ENCODE measurements at places on chromosomes 13 and 19.
A peak's percentile ranks its signal among the peaks of the same experiment; 100 is the strongest.

DNA sequence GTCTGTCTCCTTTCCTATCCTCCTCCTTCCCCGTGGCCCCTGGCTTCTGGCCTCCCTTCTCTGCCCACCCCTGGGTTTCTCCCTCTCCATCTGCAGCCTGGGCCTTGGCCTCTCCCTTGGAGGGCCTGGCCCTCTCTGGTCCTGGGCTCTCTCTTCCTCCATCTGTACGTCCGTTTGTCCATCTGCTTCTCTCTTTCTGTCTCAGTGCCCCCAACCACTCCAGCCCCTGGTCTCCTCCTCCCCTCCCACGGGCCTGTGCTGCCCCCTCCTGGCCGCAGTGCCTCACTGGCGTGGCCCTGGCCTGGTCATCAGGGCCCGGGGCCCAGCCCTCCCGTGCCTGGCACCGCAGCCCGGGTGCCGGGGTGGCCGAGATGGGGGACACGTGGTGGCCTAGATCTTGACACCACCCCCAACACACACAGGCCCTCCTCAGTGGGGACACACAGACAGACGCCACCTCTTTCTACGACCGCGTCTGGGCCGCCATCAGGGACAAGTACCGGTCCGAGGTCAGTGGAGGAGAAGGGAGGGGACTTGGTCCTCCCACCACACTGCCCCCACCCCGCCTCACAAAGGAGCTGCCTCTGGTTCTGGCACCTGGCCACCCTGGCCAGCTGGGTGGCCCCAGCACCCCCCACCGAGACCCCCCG is 11.3 kb downstream of the PRKCSH start:
- DNase-seq, result peak; percentile 55

DNA sequence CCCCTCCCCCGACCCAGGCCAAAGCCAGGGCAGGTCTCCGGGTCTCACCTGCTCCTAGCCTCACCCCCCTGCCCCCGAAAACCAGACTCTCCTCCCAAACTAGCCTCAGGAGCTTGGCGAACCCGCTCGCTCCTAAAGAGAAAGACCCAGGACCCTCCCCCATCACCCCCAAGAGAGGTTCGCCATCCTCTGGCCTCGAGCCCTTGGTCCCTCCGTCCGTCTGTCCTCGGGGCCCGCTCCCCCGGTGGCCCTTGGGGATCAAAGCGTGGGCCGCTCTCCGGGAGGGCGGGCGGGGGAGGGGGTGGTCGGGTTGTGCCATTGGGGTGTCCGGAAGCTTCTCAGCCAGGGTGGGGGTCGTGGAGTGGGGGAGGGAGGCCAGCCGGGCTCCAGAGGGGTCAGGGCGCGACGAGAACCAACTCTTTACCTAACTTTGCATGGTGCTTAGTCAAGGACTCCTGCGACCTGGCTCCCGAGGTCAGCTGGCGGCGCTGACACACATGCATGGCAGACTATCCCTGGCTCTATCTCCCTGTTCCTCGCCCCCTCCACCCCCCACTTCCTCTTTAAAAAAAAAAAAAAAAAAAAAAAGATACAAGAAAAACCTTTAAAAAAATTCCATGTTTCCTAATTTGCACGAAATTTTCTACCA is 15.6 kb downstream of the SMIM24 start:
- no peak for DNase-seq

DNA sequence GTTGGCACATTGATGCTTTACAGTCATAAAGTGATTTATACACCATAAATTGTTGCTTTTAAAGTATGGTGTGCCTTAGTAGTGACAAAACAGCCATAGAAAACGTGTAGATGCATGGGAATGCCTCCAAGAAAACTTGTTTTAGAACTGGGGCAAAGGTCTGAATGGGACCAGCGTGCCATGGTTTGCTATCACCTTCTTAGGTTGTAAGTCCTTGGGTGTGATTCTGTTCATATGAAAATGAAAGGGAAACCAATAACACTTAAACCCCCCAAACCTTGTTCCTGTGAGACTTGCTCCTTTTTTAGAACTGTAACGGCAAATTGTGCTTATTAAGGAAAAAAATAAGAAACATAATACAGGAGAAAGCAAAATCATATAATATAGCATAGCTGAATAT is 603.3 kb upstream of the SLITRK6 start:
- peak; percentile 19 for DNase-seq

- peak; percentile 33 for DNase-seq
Observed at GRCh38 chr13:31731921-31732320, 7.4 kb upstream of the RXFP2 start.

Measured in ELR (cell line).